ENCODE measurements at places on chromosomes 11 and 22.

DNA sequence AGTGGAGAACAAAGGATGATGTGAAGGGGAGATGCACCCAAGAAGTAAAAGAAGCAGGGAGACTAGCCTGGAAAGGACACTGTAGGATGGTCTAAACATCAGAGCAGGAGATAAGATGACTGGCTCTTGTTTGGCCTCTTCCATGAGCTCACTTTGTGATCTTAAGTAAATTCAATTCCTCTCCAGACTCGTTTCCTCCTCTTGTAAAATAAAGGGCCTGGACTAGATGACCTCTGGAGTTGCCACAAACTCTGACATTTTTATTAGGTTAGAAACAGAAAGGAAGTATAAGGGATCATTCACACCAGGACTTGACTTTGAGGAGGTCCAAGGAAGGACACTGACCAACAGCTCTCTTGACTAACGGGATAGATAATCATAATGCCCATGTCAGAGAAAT lies 60.2 kb upstream of the SCUBE2 start:
- no peak for DNase-seq

DNA sequence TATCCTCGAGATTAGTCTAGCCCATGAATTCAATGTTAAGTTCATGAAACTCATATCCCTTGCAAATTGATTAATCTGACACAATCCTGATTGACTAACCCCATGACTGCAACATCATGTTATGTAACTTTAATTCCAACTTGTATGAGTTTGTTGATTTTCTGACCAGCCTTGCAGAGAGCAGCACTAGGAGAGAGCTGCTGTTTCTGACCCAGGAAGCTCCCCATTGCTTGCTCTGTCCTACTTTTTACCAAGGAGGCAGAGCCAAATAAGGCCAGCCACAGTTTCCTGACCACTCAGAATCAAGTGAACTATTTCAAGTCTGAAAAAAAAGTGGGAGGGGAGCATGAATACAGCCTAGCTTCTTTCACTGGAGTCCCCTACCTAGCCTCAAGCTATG lies 13.2 kb downstream of the MPZL3 start:
- peak; percentile 46 for DNase-seq

DNA sequence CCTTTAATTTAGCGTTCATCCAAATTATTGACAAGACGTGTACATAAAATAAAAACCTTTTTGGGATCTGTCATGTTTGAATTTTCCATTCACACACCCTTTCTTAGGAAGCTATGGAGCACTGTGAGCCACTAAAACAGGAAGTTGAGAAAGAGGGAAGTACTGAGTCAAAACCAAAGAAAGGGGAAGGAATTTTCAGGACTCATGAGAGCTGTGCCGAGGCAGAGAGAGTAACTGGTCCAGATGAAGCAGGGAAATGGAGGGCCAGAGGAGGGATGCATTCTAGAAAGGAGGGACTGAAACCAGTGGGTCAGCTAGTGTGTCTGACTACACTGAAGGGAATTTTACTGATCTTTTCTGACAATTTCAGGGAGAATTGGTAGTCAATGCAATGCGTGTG lies 24.9 kb downstream of the APLP2 start:
- peak; percentile 52 for DNase-seq

GRCh38 chr22:49561338-49561737 lies 266.3 kb downstream of the BRD1 start:
- no peak for DNase-seq

DNA sequence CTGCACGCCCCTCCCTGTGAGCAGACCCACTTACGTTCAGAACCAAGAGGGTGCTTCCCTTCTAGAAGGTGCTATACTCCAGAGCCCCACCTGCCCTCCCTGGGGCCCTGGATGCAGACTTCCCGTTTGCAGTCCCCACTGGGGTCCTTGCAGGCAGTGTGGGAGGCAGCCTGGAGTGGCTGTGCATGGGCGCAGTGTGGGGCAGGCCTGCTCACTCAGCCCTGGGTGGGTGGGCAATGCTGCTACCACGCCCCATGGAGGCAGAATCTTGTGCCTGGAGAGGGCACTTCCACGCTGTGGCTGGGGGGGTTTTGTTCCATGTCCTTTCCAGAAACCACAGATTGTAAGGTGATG lies 116.2 kb downstream of the KCNQ1OT1 start:
- no peak for DNase-seq

- no peak for DNase-seq
These were observed 4.6 kb downstream of the CDPF1 start for GRCh38 chr22:46245511-46245910.
